DMS 273 treated with DMSO at 0.1 percent for 48 hours (cell line): ENCODE measurements at places on chromosomes 5 and 9.

- no peak for DNase-seq
Measured at GRCh38 chr5:127223256-127223974, 67.2 kb upstream of the MEGF10 start.

DNA sequence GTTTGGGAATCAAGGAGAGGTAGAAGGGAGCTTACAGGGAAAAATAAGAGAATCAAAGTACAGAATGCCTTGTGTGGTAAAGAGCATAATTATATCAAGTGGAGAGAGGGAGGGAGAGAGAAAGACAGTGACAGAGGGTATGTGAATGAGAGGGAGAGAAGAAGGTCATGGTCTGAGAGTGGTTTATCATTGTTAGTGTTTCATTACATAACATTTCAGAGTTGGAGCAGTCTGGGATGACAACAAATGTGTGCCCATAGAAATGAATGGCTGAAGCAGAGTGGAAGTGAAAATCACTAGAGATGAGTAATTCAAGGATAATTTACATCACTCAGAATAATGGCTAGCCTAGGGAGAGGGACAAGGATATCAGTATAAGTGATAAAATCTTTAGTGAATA, 799.2 kb downstream of the TLE1 start:
- no peak for DNase-seq

DNA sequence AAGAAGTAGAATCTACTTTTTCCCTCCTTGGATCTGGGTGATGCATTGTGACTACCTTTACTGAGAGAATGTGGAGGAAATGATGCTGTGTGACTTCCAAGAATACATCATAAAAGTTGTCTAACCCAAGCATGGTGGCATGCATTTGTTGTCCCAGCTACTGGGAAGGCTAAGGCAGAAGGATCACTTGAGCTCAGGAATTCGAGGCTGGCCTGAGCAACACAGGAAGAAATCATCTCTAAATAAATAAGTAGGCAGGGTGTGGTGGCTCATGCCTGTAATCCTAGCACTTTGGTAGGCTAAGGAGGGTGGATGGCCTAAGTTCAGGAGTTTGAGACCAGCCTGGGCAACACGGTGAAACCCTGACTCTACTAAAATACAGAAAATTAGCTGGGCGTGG, 143.2 kb upstream of the VLDLR start:
- no peak for DNase-seq

GRCh38 chr5:40781843-40782409, 16.2 kb downstream of the PRKAA1 start:
- DNase-seq, result no peak

GRCh38 chr9:136537896-136538598, 7.8 kb downstream of the NOTCH1 start:
- DNase-seq, result no peak

GRCh38 chr5:145943674-145944121, 7.3 kb downstream of the SH3RF2 start:
- no peak for DNase-seq

DNA sequence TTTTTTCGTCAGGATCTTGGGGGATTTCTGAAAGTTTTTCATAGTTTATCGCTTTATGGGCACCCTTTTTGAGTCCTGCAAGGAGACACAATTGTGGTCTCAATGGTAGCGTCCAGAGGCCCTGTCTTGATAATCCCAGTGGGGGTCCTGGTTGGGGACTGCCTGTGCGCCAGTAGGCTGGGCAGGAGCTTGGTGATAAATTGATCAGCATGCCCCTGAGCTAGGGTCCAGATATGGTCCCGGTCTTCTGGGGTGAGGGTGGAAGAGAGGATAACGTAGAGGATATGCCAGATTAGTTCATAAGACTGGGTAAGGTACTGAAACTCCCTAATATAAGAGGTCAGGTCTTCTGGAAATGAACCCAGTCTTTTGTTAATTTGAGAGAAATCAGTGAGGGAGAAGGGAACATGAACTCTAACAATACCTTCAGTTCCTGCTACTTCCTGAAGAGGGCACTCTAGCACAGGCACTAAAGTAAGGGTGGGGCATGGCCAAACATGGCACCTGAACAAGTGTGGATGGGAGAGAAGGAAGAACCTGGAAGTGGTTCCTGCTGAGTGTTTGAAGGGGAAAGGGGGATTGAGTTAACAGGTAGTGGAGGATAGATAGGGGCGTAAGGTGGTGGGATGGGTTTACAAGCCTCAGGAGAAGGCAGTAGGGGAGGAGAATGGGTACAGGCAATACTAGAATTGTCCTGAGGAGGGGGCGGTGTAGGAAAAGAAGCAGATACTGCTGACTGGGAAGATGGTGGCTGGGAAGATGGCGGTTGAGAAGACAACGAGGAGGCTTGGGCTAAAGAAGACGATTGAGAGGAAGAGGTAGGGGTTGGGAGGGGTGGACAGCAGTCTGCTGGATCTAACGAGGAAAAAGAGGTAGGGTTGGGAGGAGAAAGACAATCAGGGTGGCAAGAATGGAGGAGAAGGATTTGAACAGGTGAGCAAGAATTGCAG, 33.8 kb upstream of the ANXA2R start:
- DNase-seq, result peak; percentile 10

GRCh38 chr5:106940986-106941385, 729.8 kb downstream of the EFNA5 start:
- DNase-seq, result no peak

DNA sequence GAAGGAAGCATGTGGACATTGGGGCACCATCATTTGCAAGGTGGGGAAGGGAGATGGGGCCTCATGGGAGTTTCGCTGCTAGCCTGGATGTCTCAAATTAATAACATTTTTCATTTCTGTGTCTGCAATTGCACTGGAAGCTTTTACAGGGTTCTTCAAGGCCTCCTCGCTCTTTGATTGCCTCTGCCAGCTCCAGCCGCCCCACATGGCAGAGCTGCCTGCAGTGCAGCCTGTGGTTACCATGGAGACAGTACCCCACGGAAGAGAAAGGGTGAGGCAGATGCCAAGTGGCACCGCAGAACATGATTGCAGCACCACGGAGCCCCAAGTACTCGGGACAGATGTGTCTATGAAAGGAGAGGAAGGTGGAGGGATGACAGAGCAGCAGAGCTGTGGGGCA, 25.4 kb downstream of the CTNND2 start:
- DNase-seq, result no peak

- DNase-seq, result no peak
Measured at GRCh38 chr5:83741571-83741970, 20.9 kb upstream of the HAPLN1 start.

GRCh38 chr5:180960209-180960608, 28.4 kb upstream of the BTNL3 start:
- DNase-seq, result no peak

DNA sequence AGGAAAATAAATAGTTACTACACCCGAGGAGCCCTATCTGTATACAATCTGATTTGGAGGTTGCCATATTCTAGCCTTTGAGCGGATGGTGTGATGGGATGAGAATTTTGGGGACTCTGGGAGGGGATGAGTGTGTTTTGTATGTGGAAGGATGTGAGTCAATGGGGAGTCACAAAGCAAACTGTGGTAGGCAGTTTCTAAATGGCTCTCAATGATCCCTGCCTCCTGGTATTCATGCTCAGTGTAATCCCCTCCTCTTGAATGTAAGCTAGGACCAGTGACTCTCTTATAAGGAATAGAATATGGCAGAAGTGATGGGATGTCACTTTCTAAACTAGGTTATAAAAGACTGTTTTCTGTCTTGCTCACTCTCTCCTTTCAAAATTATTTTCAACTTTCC, 205.7 kb upstream of the RIOK2 start:
- DNase-seq, result no peak

- no peak for DNase-seq
Measured at GRCh38 chr5:94422812-94423211, 195.6 kb downstream of the KIAA0825 start.

DNA sequence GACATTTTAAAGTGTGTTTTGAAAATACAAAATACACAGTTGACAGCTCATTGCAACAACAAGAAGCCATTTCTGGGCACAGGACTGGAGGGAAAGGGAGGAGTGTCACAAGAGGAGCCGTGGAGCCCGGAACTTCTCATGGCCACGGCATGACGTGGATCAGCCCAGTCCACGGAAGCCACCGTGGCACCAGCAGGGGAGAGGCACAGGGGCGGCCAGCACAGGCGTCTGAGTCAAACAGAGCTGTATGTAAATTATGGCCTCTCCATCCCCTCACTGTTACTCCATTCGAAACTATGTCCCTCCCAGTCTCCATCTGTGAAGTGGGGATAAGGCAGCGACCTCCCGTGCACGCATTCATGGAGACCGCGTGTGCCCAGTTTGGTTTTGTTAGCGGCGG, 165.6 kb upstream of the IRX2 start:
- DNase-seq, result no peak

- no peak for DNase-seq
Measured at GRCh38 chr5:6493681-6494454, 45.2 kb downstream of the UBE2QL1 start.

- DNase-seq, result no peak
Measured at GRCh38 chr5:55540525-55540924, 5.8 kb upstream of the PLPP1 start.

- DNase-seq, result no peak
Measured at GRCh38 chr9:36988848-36989247, 45.2 kb downstream of the PAX5 start.

DNA sequence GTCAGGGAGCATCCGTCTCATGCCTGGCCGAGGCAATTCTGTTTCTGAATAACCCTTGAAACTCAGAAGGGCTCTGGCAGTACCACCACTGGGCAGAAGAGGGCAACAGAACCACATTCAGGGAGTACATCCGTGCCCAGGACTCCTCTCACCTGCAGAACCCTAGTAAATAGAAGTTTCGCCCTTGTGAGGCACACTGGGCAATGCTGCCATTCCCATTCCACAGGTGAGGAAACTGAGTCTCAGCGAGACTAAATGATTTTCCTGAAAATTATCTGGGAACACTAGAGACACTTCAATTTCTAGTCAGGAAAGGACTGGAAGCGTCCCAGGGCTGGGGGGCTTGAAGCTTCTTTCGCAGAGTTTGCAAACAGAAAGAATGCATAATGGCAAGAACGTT, 74.7 kb downstream of the FGF1 start:
- DNase-seq, result no peak
